ENCODE measurements at places on chromosomes 2 and 18.

- no peak for DNase-seq
Observed at GRCh38 chr18:7856116-7856515, 289.0 kb downstream of the PTPRM start.

GRCh38 chr2:229173825-229174359 is 97.2 kb downstream of the PID1 start:
- DNase-seq: no peak

- DNase-seq: no peak
Observed at GRCh38 chr2:197081294-197081693, 154.8 kb upstream of the PGAP1 start.

DNA sequence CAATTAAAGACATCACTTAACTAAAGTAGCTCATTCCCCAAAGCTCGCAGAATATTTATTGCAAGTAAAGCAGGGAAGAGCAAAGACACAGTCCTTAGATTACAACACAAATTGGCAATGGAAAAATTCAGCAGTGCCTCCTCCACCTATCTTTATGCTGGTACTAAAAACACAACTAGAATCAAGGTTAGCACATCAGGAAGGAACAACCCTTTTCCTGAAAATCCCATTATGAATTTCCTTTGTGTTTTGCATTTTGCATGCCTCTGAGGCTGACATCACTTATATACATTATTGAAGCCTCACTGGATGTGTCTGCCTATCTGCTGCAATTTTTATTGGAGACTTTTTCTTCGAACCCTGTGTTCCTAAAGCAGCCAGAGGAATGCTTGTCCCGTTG is 193.8 kb upstream of the STK17B start:
- DNase-seq: no peak

GRCh38 chr2:236180076-236180816 is 12.1 kb upstream of the GBX2 start:
- no peak for DNase-seq

GRCh38 chr18:35553300-35553699 is 28.2 kb upstream of the GALNT1 start:
- DNase-seq: no peak

GRCh38 chr18:13120983-13121441 is 97.5 kb upstream of the LDLRAD4 start:
- no peak for DNase-seq

DNA sequence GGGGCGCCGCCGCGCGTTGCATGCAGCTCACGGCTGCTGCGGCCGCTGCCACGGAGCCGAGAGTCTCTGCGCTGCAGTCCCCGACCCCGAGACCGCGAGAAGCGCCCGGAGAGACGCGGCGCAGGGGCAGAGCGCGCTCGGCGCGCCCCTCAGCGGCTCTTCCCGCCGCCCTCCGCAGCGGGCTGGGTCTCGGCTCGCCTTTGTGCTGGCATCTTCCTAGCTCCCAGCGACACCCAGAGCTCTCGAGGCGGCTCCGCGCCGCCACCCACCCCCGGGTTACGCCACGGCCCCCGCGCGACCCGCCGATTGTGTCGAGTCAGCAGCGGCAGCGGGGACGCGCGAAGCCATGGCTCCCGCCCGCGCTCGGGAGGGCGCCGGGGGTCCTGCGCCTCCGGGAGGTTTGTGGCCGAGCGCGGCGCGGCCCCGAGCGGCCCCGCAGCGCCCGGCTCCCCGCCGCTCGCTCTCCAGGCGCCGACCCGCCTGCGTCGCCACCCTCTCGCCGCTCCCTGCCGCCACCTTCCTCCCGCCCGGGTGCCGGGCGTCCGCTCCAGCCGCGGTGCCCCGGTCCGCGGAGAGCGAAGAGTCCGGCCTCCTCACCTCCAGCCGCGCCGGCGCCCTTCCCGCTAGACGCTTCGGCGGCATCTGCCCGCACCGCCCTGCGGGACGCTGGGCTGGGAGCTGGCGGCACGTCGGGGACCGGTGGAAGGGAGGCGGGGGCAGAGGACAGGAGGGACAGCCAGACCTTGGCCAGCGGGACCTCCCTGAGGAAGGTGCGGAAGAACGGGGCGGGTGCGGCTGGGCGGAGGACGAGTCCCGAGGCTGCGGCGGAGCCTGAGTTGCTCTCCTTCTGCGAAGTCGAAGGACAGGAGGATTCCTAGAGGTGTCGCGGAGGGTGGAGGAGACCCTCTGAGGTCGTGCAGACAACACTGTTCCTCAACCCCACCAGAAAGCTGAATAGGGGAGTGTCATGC is 46.3 kb upstream of the CCDC150 start:
- peak; percentile 46 for DNase-seq

DNA sequence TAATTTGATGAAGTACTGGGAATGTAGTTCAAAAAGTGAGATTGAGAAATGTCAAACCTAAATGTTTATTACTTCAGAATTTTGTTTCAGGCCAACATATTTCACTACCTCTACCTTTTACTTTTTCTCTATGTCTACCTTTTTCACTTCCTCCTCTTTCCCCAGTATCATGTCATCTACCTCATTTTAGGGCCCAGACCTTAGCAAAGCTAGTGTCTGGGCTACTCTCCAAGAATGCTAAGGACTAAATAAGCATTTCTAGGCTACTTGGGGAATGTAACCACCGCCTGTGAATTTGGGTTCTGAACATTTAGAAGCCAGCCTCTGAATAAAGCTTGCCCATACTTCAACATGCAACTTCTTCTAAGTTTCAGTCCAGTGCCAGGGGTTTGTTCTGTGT is 330.4 kb downstream of the SLC4A3 start:
- no peak for DNase-seq

DNA sequence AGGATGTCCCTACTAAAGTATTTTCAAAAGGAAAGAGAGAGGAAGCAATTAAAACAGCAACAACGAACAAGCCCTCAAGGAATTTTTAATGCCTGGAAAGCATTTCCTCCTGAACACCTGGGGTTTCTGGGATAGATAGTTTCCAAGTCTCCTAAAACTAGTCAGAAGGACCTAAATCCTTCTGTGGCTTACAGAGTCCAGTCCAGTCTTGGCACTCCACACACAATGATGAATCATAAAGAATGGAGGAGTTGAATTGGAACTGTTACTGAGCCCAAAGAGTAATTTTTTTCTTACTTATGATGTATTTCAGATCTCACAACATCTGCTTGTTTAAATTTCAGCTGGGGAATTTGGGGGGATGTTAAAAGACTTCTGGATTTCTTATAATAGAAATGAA is 144.6 kb upstream of the SETBP1 start:
- DNase-seq: no peak

- DNase-seq: no peak
Observed at GRCh38 chr2:60337142-60337497, 216.3 kb downstream of the BCL11A start.

- DNase-seq: no peak
Observed at GRCh38 chr18:5912566-5912965, 17.2 kb upstream of the TMEM200C start.

DNA sequence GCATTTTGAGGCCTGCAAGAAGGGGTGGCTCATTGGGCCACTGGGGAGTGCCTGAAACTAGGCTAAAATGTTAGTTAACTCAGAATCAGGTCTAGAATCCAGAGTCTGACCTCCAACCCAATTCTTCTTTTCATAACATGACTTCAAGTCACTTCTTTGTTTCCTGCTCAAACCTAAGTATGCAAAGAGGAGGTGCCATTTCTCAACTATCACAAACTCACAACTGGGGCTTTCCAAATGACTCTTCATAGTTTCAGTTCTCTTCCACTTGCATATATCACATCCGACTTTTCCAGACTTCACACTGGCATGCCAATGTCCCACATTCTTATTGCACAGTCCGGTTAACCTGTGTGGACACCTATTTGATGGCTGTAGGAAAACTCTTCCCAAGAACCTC is 211.6 kb downstream of the TCF4 start:
- no peak for DNase-seq

- peak; percentile 77 for DNase-seq
Observed at GRCh38 chr18:34977838-34978532, 63.2 kb upstream of the MAPRE2 start.

DNA sequence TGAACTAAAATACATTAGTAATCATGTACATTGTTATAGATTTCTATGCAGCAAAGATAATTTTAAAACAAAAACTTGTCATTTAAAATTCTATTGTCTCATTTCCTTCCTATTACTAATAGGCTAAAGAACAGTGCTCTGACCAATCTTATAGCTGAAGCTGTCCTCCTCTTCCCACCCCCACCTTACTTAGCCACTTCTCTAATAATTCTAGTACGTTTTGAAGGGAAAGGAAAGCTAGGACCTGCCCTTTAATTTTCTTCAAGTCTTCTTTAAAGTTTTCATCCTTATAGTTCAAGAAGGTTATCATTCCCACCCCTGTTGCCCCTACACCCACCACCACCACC is 121.6 kb downstream of the RBMS1 start:
- DNase-seq: no peak

DNA sequence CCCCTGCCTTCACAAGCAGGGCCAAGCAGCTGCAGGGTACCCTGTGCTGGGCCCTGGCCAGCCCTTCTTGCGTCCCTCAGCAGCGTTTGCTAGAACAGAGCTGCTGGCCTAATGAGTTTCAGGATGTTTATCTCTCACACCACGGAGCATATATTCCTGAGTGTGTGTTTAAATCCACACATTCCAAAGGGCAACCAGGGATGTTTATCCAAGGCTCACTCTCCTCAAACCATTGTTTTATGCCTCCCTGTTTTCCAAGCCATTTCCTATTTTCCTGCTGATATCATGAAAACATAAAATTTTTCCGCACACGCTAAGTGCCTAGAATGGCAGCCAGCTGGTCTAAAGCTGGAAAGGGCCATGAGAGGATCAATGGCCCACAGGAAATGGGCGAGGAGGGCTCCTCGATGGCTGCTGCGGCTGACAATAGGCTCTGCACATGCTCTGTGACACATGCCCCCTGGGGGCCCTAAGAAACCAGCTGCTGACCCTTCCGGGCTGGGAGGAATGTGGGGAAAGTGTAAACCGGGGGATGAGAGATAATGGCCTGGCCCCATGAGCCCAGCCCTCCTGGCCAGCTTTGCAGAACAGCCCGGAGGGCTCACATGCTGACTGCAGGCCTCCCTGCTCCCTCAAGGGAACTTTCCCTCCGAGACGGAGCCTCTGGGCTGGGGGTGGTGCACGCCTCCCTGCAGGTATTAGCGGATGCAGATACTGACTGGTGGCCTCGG is 194.0 kb downstream of the NDUFA10 start:
- DNase-seq: no peak

GRCh38 chr2:223870840-223871611 is 33.6 kb upstream of the AP1S3 start:
- no peak for DNase-seq

- no peak for DNase-seq
Observed at GRCh38 chr2:203352604-203353255, 24.5 kb downstream of the ABI2 start.

DNA sequence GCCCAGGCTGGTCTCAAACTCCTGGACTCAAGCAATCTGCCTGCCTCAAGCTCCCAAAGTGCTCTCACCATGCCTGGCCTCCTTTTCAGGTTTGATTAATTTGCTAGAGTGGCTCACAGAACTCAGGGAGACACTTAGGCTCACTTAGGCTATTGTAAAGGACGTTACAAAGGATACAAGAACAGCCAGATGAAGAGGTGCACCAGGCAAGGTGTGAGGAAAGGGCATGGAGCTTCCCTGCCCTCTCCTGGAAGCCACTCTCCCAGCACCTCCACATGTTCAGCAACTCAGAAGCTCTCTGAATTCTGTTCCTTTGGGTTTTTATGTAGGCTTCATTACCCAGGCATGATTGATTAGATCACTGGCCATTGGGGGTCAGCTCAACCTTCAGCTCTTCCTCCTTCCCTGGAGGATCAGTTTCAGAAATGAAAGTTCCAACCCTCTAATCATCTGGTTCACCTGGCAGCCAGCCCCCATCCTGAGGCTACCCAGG is 78.7 kb upstream of the RGPD5 start:
- DNase-seq: peak; percentile 12

DNA sequence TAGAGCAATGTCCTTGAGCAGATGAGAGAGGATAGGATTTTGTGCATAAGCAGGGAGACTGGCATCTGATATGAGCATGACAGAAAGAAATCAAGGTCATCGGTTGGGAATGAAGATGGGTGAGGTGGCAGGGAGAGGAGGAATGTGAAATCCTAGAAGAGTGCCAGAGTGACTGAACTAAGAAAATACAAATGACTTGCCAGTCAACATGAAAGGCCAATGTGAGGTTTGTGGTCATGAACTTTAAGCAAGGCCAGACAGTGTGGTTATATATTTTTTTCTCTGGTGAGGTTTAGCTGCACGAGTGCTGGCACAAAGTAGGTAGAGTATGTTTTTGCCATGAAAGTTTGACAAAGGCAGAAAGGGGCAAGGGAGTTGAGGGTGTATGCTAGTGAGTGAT is 21.2 kb downstream of the QPCT start:
- DNase-seq: peak; percentile 28

Measured in activated CD4-positive, alpha-beta T cell treated with anti-CD3 and anti-CD28 coated beads for 36 hours (primary cell).